ENCODE measurements at places on chromosomes 3 and 15.

GRCh38 chr3:46335541-46335940 is 18.4 kb upstream of the CCR2 start:
- DNase-seq = no peak

DNA sequence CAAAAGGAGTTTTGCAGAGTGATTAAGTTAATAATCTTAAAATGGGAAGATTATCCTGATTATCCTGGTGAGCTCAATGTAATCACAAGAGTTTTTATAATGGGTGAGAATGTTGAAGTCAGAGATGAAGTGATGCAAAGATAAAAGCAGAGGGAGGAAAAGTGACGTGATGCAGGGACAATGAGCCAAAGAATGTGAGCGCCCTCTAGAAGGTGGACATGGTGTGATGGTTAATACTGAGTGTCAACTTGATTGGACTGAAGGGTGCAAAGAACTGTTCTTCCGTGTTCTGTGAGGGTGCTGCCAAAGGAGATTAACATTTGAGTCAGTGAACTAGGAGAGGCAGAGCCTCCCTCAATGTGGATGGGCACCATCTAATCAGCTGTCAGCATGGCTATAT is 569.6 kb upstream of the AGTR1 start:
- no peak for DNase-seq

- no peak for DNase-seq
These were observed 34.6 kb downstream of the PXYLP1 start for GRCh38 chr3:141266186-141266585.

DNA sequence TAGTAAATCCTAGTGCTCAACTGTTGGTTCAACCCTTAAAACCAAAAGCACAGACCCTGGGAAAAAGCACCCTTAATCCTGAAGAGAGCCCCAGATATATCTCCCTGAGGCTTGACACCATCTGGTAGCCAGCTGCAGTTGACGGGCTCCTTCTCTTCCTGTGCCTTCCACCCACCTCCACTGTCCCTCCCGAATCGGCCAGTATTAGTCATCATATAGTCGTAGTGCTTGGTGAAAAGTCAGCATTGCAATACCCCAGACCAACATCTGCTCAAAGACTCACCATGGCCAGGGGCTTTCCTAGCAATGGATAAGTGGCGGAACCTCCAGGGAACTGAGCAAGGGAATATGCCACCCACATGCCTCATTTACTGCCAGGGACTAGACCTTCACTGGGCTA is 125.6 kb upstream of the CRBN start:
- no peak for DNase-seq

GRCh38 chr3:64184621-64185020 is 40.6 kb downstream of the PRICKLE2 start:
- no peak for DNase-seq

- DNase-seq = no peak
These were observed 182.9 kb upstream of the RGMA start for GRCh38 chr15:93271871-93272270.

- DNase-seq = peak; percentile 65
These were observed 453 bp downstream of the ZDHHC23 start for GRCh38 chr3:113948015-113948917.

Data from transverse colon (tissue), 4 donors.